ENCODE measurements at places on chromosomes 2 and 18. TPM values are rescaled to one million over a fixed set of nuclear protein-coding genes. Genes with fewer than 3 reads are reported as not detected.
A peak's percentile ranks its signal among the peaks of the same experiment; 100 is the strongest.

- DNase-seq, result no peak
These were observed 568.5 kb downstream of the CMPK2 start for GRCh38 chr2:6297238-6297637.

DNA sequence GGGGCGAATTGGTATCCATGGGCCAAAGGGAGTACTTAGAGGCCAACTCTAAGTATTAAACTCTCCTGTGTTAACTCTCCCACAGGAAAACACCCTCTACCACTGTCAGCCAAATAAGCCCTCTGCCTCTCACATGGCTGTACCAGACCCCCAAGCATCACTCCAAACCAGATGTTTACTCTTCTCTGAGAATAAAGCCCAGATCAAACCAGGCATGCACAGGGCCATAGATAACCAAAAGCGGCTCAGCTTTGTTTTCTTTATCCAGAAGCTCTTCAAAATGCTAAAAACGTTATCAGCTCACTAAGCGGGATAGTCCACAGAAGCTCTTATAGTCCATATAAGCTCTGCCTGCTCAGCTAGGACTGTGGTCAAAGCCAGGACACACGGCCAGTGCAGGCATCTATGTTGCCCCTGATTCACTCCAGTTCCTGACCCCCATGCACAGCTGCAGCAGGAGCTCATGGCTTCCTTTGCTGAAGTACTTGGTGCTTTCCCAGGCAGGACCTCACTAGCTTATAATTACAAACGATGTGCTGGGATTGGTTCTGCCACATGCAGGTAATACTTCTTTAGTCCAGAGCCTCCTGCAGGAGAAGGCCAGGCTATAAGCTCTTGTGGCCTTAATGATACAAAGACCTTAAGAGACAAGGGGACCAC, 21.0 kb upstream of the SEMA4C start:
- no peak for DNase-seq

DNA sequence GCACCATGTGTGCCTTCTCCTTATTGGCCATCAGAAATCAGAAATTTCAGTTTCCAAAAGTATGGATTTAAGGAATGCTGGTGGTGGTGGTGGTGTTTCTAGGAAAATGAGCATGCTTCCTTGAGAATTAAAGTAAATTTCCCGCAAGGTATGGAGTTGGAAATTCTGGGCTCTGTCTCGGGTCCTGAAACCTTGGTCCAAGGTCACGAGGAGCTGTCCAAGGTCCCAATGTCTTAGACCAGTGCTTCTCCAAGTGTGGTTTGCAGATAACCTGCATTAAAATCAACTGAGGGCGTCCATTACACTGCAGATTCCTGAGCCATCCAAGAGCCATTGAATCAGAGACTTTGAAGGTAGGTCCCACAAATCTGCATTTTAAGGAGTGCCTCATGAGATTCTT, 210.9 kb upstream of the PKDCC start:
- DNase-seq, result peak; percentile 20

GRCh38 chr2:202035941-202036372, 2.3 kb downstream of the FZD7 start:
- DNase-seq, result peak; percentile 28

DNA sequence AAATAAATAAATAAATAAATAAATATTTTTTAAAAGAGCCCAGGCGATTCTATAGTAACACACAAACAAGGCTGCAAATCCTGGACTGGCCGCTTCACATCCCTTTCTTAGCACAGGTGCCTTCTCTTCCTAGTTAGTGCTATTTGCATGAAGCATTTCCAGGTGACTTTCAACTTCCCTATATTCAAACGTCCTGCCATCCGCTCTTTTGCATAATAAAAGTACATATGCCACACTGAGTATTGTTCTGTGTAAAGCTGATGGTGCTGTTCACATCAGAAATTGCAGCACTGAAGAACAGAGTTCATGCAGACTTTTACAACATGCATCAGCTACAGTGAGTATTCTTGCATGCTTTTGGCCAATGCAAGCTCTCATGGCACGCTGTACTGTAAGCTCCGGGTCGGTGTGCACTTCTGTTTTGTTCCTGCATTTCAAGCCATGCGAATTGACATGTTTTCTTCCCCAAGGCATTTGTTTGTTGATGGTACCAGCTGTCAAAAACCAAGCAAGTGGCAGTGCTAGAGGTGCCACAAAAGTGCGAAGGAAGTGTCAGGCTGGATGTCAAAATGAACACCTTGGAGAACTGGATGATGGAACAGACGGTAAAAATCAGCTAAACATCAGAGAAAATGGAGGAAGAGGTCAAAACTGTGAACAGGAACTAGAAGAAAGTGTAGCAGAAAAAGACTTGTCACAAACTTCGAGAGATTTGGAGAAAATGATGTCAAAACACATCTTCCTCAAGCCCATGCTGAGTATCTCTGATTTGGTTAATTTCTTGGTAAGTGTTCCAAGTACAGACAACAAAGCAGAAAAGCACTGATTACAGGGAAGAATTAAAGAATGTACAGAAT, 25.5 kb upstream of the CEP68 start:
- DNase-seq, result no peak

DNA sequence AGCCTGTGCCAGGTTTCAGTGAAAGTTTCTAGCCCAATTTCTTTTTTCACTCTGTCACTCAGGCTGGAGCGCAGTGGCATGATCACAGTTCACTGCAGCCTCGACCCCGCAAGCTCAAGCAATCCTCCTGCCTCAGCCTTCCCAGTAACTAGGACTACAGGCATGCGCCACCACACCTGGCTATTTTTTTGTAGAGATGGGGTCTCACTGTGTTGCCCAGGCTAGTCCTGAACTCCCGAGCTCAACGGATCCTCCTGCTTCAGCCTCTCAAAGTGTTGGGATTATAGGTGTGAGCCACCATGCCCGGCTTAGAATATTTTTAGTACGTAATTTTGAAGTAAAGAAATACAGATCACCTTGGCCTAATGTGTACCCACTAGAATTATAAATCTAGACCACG, 87.1 kb downstream of the GORASP2 start:
- no peak for DNase-seq

DNA sequence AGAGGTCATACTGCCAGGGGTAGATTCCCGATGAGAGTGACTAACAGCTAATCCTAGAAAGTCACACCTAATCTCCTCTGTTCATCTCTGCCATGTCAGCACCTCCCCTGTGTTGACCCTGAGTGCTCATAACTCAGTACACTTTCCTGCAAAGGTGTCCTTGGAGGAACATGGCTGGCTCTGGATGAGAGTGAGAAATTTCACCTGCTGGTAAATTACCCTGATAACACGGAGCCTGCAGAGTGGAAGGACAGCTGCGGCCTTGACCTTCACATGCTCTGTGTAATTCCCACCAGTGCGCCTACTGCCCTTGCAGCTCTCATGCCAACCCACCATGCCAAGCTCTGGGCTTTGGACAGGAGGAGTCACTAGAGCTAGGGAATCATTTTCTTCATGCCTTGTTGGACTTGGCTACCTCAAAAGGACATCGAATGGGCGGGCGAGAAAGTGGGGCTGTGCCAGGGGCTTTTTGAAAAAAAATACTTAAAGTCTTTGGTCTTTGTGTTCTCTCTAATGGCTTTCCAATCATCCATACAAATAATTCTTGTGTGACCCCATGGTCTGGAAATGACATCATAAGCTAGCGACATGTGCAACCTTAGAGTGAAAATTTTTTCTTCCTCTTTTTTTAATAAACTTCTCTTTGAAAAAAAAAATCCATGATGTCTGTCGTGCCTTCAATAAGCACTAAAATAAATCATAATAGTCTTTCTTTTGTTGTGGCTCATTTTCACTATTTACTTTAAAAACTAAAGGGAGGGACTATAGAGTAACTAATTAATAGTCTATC, 319.9 kb downstream of the MYCN start:
- DNase-seq, result no peak

DNA sequence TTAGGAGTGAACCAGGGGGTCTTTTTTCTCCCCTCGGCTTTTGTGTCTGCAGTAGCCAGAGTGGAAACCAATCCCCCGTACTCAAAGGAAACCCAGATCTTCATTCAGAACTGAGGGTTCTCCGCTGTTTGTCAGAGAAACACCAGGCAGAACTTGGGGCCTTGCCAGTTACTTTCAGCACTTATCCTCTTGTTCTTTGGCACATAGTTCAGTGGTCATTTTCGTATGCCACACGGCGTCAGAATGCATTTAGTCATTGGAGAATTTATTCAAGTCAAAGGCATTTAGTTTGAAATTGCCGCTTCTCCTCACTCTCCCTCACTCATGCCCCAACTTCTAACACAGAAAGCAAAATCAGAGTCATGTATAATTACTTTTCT, 102.9 kb downstream of the CABLES1 start:
- no peak for DNase-seq

GRCh38 chr2:84846741-84847142, 34.1 kb downstream of the TRABD2A start:
- no peak for DNase-seq

GRCh38 chr2:63012541-63012940, 38.1 kb upstream of the OTX1 start:
- DNase-seq, result no peak

DNA sequence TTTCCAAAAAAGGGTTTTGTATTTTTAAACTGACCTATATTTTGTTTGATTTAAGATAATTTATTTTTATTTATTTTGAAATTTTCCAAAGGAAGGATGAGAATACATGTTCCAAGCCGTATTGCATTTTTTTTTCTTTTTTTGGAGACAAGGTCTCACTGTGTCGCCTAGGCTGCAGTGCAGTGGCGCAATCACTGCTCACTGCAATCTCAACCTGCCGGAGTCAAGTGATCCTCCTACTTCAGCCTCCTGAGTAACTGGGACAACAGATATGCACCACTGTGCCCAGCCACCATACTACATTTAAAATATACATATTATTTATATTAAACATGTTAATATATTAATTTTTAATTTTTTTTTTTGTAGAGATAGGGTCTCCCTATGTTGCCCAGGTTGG, 15.0 kb downstream of the GEN1 start:
- no peak for DNase-seq

DNA sequence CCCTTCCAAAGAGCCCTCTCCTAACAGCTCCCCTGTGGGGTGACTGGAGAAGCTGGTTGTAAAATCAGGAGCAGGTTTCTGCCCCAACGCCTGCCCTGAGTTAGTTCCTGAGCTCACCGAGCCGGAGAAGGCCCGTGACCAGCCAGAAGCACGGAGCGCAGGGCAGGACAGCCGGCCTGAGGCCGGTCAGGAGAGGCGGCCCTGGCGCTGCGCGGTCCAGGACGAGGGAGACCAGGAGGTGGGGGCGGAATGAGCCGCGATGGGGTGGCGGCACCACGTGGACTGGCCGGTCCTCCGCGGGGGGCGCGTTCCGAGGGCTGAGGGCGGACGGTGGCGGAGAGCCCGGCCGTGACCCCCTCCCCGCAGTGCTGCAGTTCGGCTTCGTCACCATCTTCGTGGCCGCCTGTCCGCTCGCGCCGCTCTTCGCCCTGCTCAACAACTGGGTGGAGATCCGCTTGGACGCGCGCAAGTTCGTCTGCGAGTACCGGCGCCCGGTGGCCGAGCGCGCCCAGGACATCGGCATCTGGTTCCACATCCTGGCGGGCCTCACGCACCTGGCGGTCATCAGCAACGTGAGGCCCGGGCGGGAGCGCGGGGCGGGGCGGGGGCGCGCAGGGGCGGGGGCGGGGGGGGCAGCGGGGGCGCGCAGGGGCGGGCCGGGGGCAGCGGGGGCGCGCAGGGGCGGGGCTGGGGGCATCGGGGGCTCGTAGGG, 29.0 kb downstream of the ANO7 start:
- peak; percentile 8 for DNase-seq

- no peak for DNase-seq
These were observed 34.7 kb upstream of the NDUFV2 start for GRCh38 chr18:9067823-9068222.

GRCh38 chr2:112794131-112794733, 9.9 kb upstream of the IL1A start:
- no peak for DNase-seq

DNA sequence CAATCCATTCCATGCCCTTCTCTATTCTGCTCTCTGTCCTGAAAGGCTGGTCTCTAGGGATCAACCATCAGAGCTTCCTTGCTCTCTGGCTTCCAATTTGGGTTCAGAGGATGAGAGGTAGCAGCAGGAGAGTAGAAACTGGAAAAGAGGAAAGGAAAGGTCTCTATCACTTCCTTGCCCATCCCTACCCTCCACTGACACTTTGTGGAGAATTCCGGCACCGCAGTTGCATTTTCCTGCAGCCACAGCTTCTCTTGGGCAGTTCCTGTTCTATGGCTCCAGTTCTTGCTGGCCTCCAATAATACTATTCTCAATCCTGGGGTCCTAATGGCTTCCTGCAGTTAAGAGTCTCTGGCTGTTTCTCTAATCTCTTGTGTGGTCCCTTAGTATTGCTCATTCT, 13.3 kb upstream of the IMPACT start:
- no peak for DNase-seq

- no peak for DNase-seq
These were observed at the start of gene STEAP3 for GRCh38 chr2:119223521-119224390. Gene STEAP3 (plus strand): TSS chr2:119223834. CDS start chr2:119231013, 7,179 bp downstream.

- no peak for DNase-seq
These were observed 217.4 kb upstream of the SMIM21 start for GRCh38 chr18:75644871-75645270.

DNA sequence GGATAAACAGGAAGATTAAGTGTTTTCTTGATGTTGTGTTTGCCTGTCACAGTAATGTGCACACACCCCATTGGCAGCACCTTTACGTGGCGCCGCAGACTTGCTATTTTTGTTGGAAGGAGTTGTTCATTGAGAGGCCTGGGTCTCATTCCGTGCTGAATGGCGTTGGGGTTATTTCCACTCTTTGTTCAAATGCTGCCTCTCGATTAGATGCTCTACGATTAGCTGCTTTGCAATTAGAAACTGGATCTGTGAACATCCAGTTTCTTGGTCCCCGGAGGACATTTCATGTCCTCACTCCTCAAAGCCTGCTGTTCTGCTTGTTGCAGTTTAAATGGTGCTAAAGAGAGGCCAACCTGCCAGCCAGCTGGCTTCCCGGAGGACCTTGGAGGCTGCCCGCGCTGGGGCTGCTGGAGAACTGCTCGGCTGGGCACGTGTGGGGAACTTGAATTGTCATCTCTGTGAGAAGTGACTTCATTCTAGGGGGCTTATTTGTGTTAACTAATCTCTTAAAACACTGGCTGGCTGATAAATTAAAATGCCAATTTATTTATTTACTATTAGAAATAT, 117.4 kb upstream of the NABP1 start:
- DNase-seq, result no peak

DNA sequence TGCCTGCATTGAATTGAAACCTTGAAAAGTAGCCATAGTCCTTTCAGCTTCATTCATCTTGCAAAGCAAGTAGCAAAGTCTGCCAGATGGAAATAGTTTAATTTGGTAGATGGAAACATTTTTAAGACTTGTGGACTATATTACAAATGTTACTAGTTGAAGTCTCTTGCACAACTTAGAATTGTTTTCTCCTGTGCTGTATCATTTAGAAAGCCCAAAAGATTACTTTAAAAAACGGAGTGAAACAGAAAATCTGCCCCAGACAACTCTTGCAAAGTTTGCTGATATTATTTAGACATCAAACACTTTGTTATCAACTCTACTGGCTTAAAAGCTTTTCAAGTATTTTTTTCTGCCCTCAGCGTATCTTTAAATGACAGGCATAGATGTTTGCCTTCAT, 335.0 kb downstream of the RPRM start:
- no peak for DNase-seq

The IL36G gene
- total RNA-seq, result not detected

The DUSP28 gene
- 18.3 TPM for total RNA-seq

The CIDEA gene
- total RNA-seq, result not detected

The ERFE gene
- not detected for total RNA-seq

The WNT10A gene
- total RNA-seq, result 6.6 TPM

The CCDC85A gene
- total RNA-seq, result not detected
